Activated effector memory CD4-positive, alpha-beta T cell treated with anti-CD3 and anti-CD28 coated beads, Interleukin-2, amount 50 U/mL, for 16 hours (primary cell): ENCODE measurements at places on chromosomes 2 and 18.

- DNase-seq: no peak
Observed at GRCh38 chr2:149271575-149271974, 58.8 kb upstream of the LYPD6 start.

GRCh38 chr2:215361211-215361875 lies 49.5 kb downstream of the ATIC start:
- DNase-seq: no peak

DNA sequence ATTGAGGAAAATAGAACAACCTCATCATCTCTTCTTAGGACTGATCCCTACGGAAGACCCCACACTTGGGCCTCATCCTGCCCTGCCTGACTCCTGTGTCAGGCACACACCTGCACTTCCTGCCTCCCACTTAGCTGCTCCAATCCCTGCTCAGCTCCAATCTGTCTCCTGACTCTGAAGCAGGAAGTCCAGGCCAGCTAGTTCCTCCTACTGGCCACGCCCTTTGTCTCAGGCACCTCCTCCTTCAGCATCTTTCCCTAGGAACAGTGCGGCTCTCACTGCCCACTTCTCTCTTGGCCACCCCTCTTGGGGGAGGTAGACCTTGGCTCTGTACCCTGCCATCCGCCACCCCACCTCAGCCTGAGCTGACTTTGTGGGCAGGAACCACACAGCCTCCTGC lies 135.8 kb downstream of the CELF4 start:
- no peak for DNase-seq

GRCh38 chr2:241041589-241042158 lies 43.3 kb downstream of the SNED1 start:
- no peak for DNase-seq

GRCh38 chr2:65320042-65320725 lies 92.6 kb downstream of the ACTR2 start:
- no peak for DNase-seq

- no peak for DNase-seq
Observed at GRCh38 chr2:11856095-11856494, 109.7 kb downstream of the LPIN1 start.

GRCh38 chr2:152238016-152238415 lies 62.5 kb upstream of the STAM2 start:
- no peak for DNase-seq

DNA sequence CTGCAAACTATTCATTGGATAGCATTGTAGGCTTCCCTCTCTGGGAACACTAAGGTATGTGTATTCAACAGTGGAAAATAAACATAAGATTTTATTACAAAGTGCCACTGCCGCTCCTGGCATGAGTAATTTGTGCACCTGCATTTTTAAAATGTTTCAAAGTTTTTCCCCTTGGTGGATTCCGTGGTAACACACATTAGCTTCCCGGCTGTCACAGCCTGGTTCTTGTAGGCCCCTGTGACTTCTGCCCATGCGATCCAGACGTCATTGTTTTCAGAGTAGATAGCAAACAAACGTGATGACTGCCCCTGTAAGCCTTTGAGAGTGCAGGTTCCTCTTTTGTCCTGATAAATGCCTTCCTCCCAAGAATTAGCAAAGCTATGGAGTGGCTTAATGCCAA lies 421.0 kb downstream of the ZNF521 start:
- no peak for DNase-seq

DNA sequence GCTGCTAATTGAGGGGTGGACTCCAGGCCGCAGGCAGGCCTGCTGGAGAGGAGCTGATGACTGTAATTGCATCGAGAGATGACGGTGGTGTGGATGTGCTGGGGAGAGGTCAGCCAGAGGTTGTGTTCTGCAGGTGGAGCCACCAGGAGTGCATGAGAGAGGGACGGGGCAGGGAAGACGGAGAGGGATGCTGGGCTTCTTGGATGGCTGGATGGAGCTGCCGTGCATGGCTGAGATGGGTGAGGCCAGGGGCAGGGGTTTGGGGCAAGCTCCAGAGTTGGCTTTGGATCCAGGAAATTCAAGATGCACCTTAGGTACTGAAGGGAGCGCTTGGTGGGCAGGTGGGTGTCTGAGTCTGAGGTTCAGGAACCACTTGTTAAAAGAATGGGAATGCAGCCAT lies 77.2 kb downstream of the SH3BP4 start:
- DNase-seq: no peak

GRCh38 chr2:119630121-119630520 lies 48.9 kb upstream of the TMEM177 start:
- no peak for DNase-seq
